COLO829 (cell line): ENCODE measurements at places on chromosomes 5 and 9.
A peak's percentile ranks its signal among the peaks of the same experiment; 100 is the strongest.

DNA sequence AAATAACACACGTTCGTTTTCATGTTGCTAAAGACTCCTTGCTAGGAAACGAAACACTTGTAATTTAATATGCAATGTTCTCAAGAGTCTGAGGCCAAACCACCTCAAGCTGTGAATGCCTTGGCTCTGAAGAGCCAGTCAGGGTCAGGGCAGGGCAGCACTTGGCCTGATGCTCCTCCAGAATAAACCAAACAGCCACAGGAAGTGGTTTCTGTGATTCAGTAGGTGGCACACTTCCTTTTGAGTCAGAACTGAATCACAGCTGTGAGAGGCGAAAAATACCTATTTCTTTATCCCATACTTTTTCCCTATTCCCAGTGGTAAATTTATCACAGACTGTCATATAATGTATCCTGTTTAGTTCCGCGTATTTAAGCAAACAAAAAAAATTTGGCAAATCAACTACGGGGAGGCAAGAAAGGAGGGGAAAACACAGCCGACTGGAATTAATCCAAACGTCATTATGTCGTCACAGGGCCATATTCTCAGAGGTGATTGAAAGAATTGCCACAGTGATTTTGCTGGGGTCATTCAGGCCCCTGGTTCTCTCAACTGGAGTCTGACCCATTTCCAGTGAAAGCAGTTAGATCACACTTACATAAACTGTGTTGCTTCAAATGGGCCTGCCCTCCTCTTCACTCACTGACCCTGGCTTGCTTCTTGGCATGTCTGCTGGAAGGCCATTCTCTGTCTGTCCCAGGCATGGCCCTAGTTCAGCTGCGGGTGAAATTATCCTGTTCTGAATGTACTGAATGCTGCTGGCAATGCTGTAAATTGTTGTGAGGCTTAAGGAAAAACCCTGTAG, 71.2 kb downstream of the ARRDC3 start:
- peak; percentile 83 for DNase-seq

DNA sequence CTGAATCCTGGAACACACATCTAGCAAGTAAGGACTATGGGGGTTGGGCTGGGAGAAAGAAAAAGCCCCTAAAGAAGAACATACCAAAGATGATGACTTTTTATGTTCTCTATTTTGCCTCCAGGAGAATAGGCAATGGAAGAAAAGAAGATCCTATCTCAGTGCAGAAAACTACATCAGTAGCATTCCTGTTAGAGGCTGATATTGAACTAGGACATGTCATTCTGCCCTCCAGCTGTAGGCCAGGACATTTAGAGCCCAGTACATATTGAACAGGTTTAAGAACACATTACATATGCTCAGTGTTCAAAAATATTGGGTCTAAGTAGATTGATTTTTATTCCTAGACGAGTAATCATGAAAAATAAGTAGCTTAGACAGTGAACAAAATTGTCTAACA, 24.7 kb downstream of the PRLR start:
- DNase-seq = no peak

- DNase-seq = no peak
Observed at GRCh38 chr9:135418161-135418560, 61.4 kb upstream of the PPP1R26 start.

GRCh38 chr5:169100735-169101075, 200.2 kb downstream of the SLIT3 start:
- no peak for DNase-seq

DNA sequence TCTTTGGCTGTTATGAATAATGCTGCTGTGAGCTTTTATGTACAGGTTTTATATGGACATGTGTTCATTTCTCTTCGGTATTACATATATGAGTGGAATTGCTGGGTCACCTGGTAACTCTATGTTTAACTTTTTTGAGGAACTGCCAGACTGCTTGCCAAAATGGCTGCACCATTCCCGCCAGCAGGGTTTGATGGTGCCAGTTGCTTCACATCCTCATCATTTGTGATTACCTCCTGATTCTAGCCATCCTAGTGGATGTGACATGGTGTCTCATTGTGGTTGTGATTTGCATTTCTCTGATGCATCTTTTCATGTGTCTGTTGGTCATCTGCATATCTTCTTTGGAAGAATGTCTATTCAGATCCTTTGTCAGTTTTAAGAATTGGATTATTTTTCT, 10.7 kb downstream of the NANS start:
- DNase-seq = no peak

GRCh38 chr9:3491450-3491849, 34.4 kb downstream of the RFX3 start:
- no peak for DNase-seq

DNA sequence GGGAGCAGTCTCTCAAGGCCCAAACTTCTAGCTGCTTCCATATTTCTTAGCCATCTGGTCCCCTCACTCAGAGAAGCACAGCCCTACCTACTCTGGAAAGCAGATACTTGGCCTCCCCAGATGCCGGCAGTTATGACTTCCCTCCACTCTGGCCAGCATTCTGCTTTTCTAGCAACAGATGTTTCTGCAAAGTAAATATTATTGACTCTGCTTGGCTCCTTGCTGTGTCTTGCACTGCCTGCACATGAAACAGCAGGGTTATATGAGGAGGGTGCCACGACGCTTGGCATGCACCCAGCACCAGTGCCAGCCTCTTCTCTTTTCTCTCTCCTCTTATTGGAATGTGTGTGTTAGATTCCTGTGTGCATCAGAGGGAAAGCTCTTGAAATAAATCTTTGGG, 99.7 kb downstream of the ARHGAP26 start:
- DNase-seq = no peak

GRCh38 chr5:178222292-178222691, 10.3 kb downstream of the PHYKPL start:
- DNase-seq = no peak

- DNase-seq = no peak
Observed at GRCh38 chr9:121885345-121885901, 207.7 kb downstream of the TTLL11 start.

GRCh38 chr5:135977375-135977928, 22.7 kb upstream of the LECT2 start:
- DNase-seq = no peak

DNA sequence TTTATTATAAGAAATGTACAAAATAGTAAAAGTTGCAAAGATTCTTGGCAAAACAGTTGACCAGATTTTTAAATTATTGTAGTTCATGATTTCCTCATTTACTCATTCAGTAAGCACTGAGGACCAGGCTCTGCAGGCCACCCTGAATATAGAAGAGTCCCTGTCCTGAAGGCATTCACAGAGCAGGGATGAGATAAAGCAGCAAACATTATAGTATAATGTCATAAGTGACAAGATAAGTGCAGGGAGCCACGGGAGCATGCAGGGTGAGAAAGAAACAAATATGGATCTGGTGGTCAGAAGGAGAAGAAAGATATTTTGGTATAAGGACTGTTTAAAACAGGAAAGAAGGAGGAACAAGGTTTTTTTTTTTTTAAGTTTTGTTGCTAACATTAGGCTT, 46.0 kb downstream of the PARP8 start:
- DNase-seq = no peak

GRCh38 chr9:124003636-124004349, 7.8 kb upstream of the LHX2 start:
- DNase-seq = no peak

DNA sequence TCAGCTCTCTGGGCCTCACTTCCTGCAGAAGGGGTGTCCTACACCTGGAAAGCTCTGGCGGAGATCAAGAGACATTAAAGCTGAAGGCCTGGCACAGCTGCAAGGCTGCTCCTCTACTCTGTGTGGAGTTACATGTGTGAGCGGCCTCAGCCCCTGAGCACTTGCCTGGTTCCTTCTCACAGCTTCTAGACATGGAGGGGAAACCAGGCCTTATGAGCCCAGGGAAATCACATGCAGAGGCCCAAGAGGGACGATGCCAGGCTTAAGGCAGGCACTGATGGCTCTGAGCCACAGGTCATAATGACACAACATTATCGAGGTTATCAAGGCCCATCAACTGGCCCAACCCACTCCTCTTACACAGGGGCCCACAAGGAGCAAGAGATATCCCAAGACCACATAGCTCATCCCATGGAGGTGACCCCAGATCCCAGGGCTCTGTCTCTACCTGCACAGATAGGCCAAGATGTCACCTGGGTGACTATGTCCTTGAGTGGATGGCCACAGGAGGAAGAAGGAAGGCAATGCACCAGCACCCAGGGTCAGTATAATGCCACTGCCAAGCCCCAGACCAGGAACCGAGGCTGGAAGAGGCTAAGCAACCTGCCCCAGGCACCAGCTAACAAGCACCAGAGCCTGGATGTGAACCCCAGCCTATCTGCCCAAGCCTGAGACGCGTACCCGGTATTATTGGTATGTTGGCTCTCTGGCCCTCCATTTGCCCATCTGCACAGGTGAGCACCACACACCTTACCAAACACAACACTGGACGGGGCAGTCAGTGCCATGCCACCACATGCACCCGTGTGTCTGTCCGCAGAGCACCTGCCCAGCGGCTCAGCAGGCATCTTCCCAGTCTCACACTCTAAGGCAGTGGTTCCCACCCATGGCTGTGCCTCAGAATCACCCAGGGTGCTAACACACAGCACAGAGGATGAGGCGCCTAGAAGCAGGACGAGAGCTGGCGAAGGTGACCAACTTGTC, 143.3 kb downstream of the GABBR2 start:
- DNase-seq = no peak

GRCh38 chr9:130902204-130903185, 5.9 kb upstream of the QRFP start:
- DNase-seq = no peak

DNA sequence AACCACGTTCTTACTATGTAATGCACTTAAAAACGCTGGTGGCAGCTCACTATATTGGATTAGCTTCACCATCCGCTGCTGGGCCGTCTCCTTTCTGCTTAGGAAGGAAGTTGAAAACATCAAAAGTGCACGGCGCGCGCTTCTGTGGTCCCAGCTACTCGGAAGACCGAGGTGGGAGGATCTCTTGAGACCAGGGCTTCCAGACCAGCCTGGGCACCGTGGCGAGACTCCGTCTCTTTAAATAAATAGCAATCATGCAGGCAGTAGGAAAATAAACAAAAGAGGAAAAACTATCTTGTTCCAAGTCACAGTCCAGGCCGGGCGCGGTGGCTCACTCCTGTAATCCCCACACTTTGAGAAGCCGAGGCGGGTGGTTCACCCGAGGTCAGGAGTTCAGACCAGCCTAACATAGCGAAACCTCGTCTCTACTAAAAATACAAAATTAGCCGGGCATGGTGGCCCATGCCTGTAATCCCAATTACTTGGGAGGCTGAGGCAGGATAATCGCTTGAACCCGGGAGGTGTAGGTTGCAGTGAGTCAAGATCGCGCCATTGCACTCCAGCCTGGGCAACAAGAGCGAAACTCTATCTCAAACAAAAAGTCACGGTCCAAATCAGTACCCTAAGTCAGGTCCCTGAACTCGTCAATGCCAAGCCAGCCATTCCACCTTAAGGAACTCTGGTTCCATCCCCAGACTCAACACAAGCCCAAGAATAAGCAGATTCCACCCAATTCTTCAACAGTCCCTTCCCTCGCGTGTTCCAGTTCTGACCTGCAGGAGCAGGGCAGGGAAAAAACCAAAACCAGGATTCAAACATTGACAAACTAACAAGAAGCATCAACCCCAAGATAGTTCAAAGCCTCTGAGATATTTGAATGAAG, 1.0 kb upstream of the GOLGA1 start:
- no peak for DNase-seq

DNA sequence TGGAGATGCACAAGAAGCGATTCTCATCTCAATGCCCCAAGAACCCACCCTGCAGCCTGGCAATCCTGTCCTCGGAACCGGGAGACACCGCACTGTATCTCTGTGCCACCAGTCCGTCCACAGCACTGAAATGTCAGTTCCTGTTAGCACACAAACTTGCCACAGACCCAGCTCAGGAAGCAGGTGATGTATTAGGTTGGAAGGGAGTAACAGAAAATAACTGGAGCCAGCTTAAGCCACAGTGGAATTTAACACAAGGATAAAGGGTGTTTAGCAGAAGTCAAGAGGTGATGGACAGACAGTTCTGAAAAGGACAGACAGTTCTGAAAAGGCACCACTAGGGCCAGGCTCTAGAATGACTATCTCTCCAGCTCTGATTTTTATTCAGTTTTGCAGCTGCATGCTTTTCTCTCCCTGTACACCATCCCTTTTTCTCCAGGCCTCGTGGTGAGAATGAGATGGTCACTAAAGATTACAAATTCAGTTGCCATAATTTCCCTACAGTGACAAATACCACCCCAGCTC, 114.4 kb downstream of the ANKRD18B start:
- no peak for DNase-seq

DNA sequence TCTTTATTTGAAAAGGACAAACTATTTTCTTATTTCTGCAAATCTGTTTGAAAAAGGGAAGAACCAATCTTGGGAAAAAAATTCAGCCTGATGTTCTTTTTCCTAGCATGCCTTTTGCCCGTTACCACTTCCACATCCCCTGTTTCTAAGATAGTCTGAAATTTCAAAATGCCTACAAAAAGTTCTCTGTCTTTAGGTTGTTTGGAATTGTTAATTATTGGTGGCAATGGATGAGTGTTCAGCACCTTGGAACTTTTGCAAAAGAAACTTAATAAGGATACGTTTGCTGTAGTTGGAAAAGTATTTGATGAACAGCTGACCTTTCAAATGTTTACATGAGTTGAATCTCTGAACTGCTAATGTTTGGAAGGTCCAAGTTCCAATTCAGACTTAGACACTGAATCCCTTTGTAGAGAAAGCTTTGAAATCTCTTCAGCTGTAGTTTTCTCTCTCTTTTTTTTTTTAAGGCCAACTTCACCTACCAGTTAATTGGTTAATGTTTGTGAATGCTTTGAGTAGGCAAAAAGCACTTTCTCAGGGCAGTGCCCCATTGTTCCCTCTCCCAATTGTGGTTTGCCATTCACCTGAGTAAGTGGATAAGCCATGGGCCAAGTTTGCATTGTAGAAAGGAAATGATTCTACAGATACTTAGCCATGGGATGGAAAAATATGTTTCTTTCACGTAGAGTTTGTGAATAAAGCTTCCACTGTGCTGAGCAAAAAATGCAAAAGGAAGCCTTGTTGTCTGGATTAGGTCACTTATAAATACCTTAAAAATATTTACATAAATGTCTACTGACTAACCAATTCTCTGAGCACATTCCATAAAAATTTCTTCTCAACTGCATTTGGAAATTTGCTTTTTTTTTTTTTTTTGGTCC, 156.4 kb upstream of the ELL2 start:
- peak; percentile 21 for DNase-seq

- no peak for DNase-seq
Observed at GRCh38 chr5:96870094-96871026, 5.9 kb upstream of the ERAP2 start.

GRCh38 chr5:6804766-6805501, 91.7 kb downstream of the TENT4A start:
- DNase-seq = no peak
